T-helper 22 cell (primary cell): ENCODE measurements at places on chromosomes 12 and 14.

GRCh38 chr12:125228519-125229260 lies 163.5 kb downstream of the AACS start:
- DNase-seq: no peak

- DNase-seq: no peak
Measured at GRCh38 chr12:66960704-66961690, 282.1 kb upstream of the GRIP1 start.

DNA sequence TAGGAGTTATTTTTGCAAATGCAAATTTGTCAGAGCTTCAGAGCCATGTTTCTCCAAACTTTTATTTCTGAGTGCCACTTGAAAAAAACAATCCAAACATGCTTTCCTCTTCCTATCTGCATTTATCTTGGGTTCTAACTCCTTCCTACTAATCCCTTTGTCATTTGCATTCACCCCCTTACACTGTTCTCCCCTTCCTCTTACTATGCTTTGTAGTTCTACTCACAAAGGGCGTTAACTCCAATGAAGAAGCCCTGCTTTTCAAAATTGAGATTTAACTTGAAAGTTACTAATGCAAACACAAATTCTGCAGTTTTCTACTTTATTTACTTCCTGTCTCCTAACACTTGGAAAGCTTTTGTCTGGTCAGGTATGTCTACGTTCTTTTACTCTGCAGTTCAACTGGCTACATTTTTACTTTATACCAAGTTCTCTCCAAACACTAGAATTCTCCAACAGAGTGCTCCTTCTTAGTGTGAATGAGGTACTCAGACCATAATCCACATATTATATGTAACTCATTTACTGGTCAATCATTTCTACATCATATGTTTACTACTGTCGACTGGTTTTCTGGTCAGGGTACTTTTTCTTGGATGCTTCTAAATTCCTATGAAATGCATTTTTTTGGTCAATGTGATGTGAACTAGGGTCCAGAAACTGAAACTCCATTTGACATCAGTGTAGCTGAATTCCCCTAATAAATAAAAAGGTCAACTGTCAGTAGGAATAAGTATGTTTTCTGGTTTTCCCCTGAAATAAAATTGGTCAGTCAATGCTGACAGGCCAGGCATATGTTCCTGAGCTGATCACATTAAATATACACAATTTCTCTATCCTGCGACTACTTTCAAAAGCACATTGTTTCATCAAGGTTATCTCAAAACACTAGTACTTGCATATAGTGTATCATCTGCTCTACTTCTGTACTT lies 51.2 kb upstream of the OR5AU1 start:
- no peak for DNase-seq

DNA sequence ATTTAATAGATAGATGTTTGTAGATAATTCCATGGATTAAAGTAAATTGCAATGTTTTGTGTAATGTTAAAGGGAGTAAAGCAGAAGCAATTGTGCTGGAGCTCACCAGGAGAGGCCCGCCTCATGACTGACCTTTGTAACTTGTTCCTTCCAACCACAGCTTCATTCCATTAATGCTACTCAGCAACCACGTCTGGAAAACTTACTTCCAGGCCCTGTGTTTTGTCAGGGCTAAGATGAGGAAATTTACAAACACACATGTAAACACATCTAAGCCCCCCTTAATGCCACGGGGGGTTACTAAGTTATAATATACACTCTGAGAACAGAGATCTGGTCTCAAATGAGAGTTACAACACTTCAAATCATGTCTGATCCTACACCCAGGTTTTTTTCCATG lies 12.4 kb downstream of the LUM start:
- DNase-seq: no peak

DNA sequence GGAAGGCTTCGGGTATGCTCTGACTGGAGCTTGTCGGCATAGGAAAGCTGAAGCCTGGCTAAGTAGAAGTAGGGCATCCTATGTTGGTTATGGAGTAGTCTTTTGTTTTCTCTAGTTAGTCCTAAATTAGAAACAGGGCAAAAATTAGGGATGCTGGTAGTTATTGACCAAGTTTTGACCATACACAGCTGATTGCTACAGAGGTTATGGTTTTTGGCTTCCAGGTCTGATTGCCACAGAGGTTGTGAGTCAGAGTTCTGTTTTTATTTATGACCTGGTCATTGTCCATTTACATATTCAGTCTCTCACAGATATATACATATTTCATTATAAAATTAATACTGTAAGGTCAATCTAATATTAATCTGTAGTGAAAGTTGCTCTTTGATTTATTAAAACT lies 219.2 kb downstream of the FSCB start:
- DNase-seq: no peak

DNA sequence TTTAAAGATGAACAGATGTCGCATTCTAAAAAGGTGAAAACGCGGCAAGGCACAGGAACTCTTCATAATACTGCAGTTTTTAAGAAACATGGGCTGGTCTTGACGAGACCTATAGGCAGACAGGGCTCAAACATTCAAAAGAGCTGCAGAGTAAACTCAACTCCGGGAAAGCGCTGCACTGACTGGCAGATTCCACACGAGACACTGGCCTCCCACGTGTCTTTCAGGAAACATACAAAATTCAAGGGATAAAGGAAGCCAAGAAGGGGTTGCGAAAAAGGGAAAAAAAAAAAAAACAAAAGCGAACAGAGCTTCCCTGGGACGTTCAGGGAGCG lies 614 bp upstream of the ARF6 start:
- DNase-seq: peak; percentile 32

GRCh38 chr12:80617733-80618132 lies 89.7 kb upstream of the MYF6 start:
- no peak for DNase-seq

DNA sequence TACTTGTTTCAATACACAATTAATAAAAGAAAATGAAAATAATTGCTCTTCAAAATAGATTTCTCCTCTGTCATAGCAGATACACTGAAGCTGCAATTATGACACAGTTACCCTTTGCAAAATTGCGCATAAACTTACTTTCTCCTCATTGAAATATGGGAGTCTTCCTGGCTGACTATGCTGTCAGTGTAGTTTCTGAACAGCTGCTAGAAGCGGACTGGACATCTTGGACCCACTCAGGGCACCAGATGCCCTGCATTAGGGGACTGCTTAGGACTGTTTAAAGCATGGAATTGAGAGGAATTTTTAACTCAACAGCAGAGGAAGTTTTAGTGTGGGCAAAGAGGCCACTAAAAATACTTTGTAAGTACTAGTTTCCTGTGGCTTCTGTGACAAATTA lies 454.9 kb downstream of the ATP23 start:
- DNase-seq: no peak

- no peak for DNase-seq
Measured at GRCh38 chr14:48333221-48333920, 658.0 kb upstream of the MDGA2 start.

DNA sequence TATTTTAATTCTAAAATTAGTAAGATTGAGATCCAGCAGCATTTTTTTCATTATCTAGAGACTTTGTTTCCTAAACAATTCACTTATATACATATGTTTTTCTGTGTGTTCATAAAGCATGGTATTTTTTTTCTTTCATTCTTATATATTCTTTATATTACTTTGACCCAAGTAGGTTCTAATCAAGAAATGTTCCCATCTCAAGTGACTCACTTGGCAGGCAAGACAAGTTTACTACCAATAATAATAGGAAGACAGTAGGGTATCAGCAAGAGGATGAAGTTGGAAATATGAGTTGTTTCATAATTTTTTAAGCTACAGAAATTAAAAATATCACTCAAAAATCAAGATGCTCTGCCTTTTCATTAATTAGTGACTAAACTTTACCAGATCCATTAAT lies 613.4 kb upstream of the ATP2B1 start:
- DNase-seq: no peak
